ENCODE measurements at places on chromosomes 11 and 22.

DNA sequence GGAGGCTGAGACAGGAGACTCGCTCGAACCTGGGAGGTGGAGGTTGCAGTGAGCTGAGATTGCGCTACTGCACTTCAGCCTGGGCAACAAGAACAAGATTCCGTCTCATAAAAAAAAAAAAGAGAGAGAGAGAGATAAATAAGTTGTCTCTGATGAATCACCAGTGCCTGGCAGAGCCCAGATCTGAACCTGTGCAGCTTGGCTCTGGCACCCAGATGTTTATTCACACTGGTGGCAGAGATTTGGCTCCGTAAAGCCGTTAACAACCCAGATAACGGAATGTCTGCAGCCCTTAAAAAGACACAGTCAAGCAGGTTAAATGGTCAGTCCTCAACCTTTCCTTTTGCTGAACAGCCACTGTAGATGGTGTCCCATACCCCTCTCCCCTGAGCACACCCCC, 33.5 kb upstream of the RTL6 start:
- no peak for DNase-seq

- DNase-seq = no peak
Observed at GRCh38 chr11:120613264-120614226, 102.0 kb downstream of the GRIK4 start.

GRCh38 chr22:29331658-29332300, 16.3 kb upstream of the RASL10A start:
- DNase-seq = no peak

GRCh38 chr22:37425800-37426705, 1.2 kb downstream of the ELFN2 start:
- DNase-seq = no peak

- no peak for DNase-seq
Observed at GRCh38 chr11:47518212-47518964, 34.5 kb downstream of the CELF1 start.

DNA sequence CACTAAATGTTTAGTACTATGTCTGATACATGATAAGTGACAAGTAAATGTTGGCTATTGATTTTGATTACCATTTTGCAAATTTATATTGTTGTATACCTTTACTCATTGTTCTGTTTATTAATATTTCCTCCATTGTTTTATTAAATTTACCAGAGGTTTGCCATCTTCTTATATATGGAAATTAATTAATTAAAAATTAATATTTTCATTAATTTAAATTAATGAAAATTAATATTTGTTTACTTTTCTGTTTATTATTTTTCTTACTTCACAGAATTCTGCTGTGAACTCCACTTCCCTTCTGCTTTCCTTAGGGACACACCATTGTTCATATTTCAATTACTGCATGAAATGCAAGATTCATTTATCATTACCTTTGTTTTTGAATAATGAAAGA, 331.0 kb downstream of the LARGE1 start:
- no peak for DNase-seq

DNA sequence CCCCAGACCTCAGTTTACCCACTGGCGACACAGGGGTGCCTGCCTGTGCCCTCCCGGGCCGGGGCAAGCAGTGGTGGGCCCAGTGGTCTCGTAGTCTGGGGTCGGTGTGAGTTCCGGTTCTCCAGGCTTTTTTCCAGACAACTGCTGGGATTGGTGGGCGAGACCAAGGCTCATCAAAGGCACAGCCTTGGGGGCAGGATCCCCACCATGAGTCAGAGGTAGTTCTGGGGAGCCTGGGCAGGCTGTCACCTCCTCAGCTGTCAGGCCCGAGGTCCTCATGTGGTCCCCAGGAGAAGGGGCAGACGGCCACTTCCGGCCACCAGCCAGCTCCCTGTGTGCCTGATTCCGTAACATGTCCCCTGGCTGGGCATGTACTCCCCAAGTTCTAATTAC, 827 bp upstream of the MUC2 start:
- no peak for DNase-seq

GRCh38 chr11:133058501-133058900, 473.8 kb downstream of the OPCML start:
- no peak for DNase-seq

GRCh38 chr11:34236572-34236971, 121.2 kb downstream of the ABTB2 start:
- DNase-seq = no peak

- DNase-seq = no peak
Observed at GRCh38 chr11:60088364-60088763, at the start of gene MS4A2. TSS of gene MS4A2 (plus strand) at chr11:60088664. CDS start at chr11:60088766, 102 bp downstream.

- no peak for DNase-seq
Observed at GRCh38 chr11:45365961-45366618, 79.9 kb upstream of the SYT13 start.

GRCh38 chr22:27435844-27436576, 365.5 kb downstream of the MN1 start:
- no peak for DNase-seq

- DNase-seq = no peak
Observed at GRCh38 chr11:61171907-61172306, 10.7 kb upstream of the VPS37C start.

DNA sequence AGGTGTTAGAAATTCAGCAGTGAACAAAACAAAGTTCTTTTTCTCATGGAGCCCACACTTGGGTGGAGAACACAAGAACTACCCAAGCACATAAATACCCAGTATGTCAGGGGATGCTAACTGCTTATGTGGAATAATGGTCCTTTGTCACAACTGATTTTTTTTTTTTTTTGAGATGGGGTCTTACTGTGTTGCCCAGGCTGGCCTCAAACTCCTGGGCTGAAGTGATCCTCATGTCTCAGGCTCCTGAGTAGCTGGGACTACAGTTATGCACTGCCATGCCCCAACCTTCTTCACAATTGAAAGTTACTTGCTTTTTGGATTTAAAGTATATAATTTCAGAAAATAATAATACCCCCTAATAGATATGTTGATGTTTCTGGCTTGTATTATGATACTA, 122.6 kb upstream of the RASSF10 start:
- no peak for DNase-seq

DNA sequence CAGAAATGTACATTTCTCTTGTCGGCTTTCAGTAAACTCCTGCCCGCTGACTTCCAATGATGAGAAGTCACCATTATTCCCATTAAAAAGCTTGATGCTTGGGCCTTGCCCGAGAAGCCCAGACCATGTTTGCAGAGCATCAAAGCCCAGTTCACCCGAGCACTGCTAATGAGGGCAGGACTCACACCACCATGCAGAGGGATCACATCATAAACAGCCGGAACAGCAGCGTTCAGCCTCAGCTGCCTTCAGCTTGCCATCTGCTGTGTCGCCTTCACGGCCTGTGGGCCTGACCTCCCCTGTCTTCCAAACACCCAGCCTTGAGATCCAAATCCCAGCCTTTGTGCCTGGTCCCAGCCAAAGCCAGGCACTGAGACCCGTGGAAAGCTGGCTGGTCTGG, 105.4 kb upstream of the CSNK2A3 start:
- DNase-seq = no peak

GRCh38 chr11:33790040-33790439, 15.7 kb upstream of the FBXO3 start:
- no peak for DNase-seq

GRCh38 chr11:134098566-134099184, 29.8 kb downstream of the JAM3 start:
- peak; percentile 5 for DNase-seq
